ENCODE measurements at places on chromosomes 5 and 9. TPM values are rescaled to one million over a fixed set of nuclear protein-coding genes. Genes with fewer than 3 reads are reported as not detected.

Gene MYMK
- total RNA-seq, result not detected

Gene FCN2
- not detected for total RNA-seq

Gene MEF2C
- 42.0 TPM for total RNA-seq

Gene SPRY4
- total RNA-seq, result 42.7 TPM

Gene KCTD16
- 2.5 TPM for total RNA-seq

DNA sequence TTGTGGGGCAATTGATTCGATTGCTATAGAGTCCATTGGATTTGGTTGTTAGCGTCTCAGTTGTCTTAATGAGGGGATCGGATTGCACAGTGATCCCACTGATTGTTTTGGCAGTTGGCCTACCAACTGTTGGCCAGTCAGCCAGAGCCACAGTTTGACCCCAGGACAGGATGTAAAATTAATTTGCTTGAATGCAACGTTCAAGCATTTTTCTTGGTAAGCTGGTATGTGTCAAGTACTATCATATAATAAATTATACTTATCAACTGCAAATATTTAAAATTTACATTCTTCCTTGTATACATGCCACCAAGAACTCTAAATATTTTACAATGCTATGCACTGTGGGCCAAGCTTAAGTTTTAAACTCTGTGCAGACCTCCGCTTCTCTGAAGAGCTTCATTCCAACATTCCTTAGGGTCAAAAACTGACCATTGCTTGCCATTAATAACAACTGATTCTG lies 80.4 kb upstream of the OSMR start:
- H3K36me3 ChIP-seq, result no peaks in the 10 kb centered on the region
- no peaks in the 10 kb centered on the region for H3K27me3 ChIP-seq
- DNase-seq, result no peak
- H3K4me1 ChIP-seq, result no peaks in the 10 kb centered on the region

GRCh38 chr9:108196332-108197007 lies 659.3 kb downstream of the ACTL7B start:
- no peaks in the 10 kb centered on the region for H3K36me3 ChIP-seq
- H3K27ac ChIP-seq, result no peak overlapping the region
- no peaks in the 10 kb centered on the region for H3K4me1 ChIP-seq
- no peak for DNase-seq
- no peaks in the 10 kb centered on the region for H3K27me3 ChIP-seq

DNA sequence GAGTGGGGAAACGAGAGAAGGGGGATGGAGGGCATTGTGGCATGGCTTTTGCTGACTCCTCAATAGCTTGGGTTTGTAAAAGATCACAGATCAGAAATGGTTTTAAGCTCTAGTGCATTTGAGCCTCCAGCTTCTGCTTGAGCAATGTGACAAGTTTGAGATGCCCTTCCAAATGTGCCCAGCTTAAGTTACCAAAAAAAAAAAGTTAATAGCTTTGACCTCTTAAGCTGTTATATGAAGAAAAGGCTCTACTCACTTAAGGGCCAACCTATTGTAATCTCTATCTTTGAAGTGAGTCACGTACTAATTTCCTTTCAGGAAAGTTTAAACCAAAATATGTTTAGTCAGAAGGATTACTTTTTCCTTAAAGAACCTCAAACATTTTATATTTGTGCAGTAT lies 428.8 kb upstream of the ACTBL2 start:
- H3K4me1 ChIP-seq, result no peaks in the 10 kb centered on the region
- H3K27me3 ChIP-seq, result no peaks in the 10 kb centered on the region
- no peaks in the 10 kb centered on the region for H3K36me3 ChIP-seq
- no peak overlapping the region for H3K27ac ChIP-seq
- no peak overlapping the region for H3K4me3 ChIP-seq

- no peak for DNase-seq
- H3K4me3 ChIP-seq, result no peak overlapping the region
- H3K27ac ChIP-seq, result no peak overlapping the region
- no peaks in the 10 kb centered on the region for H3K27me3 ChIP-seq
- H3K4me1 ChIP-seq, result no peaks in the 10 kb centered on the region
Measured at GRCh38 chr5:96081276-96081858, 119.7 kb upstream of the ELL2 start.

DNA sequence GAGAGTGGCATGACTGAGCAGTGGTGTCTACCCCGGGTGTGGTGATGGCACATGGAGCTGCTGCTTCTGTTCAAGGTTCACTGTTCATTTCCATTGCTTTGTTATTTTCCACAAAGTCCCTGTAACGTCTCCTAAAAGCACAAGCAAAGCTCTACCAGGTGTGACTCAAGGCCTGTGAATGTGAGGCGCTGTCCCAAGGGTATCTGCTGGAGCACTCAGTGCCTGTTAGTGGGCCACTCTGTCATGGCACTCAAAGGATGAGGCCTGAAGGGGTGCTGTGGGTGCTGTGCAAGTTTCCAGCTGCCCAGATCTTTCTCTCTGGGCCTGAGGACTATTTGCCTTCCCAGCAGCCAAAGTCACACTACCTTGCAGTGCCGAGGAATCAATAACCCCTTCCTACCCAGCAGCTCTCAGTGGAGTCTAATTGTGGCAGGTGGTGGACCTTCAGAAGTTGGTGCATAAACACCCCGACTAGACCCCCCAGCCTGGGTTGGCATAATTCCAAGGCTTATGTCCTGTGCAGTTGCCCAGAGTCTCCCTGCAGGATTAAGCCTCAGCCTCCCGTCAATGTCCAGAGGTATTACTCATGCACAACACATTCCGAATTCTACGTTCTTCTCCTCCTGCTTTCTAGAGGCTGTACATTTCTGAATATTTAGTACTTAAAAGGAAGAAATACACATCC lies 17.4 kb upstream of the PTCH1 start:
- no peaks in the 10 kb centered on the region for H3K4me1 ChIP-seq
- H3K36me3 ChIP-seq, result no peaks in the 10 kb centered on the region
- no peak overlapping the region for H3K4me3 ChIP-seq
- no peak for DNase-seq
- no peak overlapping the region for H3K27ac ChIP-seq

DNA sequence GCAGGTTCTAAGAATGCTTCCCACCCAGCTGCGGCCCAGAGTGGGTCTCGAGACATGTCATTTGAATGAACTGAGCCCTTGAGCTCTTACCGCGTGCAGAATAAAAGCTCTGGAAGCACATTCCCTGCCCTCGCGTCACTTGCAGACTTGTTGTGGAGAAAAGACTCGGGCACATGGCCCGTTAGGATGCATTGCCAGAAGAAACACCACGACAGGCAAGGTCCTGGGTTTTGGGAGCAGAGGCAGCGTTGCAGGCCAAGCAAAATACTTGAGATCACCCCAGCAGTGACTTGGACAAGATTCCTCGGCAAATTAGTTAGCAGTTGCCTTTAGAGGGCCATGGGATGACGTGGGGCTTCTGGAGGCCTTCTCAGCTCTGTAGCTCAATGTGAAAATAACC lies 170.8 kb upstream of the MSX2 start:
- H3K4me1 ChIP-seq, result no peaks in the 10 kb centered on the region
- DNase-seq, result no peak
- H3K27me3 ChIP-seq, result no peaks in the 10 kb centered on the region
- no peak overlapping the region for H3K27ac ChIP-seq

- H3K36me3 ChIP-seq, result peaks cover 69% of the 10 kb centered on the region
- no peaks in the 10 kb centered on the region for H3K4me1 ChIP-seq
- no peak overlapping the region for H3K27ac ChIP-seq
- DNase-seq, result no peak
Measured at GRCh38 chr5:112869948-112870347, 8.9 kb downstream of the SRP19 start.

DNA sequence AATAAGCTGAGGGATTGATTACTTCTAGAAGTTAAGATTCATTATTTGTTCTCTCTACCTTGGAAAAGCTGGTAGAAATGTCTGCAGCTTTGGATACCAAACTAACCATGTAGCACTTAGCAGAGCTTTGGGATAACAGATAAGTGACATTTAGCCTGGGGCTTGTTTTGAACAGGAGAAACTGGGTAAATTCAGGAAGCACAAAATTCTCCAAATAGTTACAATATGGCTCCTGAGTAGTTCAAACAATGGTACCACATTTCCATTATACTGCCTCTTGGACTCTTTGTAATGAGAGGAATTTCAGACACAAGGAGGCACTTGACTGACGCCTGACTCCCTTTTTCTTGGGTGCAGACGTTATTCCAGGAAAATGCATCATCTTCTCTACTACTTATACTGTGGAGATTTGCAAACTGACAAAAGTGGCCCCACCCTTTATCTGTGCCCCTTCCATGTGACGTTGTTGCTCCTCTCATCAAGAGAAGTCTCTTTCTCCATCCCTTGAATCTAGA lies 22.5 kb downstream of the PRUNE2 start:
- no peaks in the 10 kb centered on the region for H3K4me1 ChIP-seq
- H3K36me3 ChIP-seq, result no peaks in the 10 kb centered on the region

DNA sequence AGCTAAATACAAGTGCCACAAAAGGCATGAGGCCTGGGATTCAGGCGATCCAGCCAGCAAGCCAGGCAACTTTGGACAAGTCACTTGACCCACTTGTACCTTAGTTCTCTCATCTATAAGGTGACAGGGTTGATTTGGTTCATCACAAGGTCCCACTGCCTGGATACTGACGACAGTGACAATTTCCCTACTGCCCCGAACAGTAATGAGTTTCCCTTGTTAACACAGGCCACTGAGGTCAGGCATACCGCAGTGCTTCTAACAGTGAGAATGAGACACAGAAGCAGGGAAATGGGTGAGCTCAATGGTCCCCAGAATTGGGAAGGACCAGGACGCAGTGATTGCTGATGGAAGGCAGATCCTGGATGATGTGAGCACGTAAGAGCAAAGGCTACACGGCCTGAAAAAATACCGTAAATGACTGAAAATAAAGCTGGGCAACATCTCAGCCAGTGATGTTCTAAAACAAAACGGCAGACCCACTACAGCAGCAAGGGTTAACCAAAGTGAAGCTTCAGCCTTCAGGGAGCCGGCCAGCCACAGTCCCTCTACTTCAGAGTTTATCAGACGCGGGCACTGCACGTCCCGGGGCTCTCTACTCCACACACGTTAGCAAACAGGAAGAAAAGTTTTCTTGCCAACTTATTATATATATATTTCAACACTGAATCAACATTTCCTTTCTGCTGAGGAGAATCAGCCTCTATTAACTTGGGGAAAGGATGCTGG lies 846 bp downstream of the MGAT1 start:
- peaks cover 91% of the 10 kb centered on the region for H3K4me1 ChIP-seq
- H3K27me3 ChIP-seq, result no peaks in the 10 kb centered on the region
- H3K36me3 ChIP-seq, result peaks cover 33% of the 10 kb centered on the region
- peak overlapping the region; percentile 99 for H3K4me3 ChIP-seq

- H3K27ac ChIP-seq, result no peak overlapping the region
- DNase-seq, result no peak
- H3K27me3 ChIP-seq, result no peaks in the 10 kb centered on the region
- H3K4me1 ChIP-seq, result no peaks in the 10 kb centered on the region
- no peak overlapping the region for H3K4me3 ChIP-seq
Measured at GRCh38 chr5:118486647-118487225, 501.6 kb downstream of the DTWD2 start.

- DNase-seq, result no peak
- H3K4me1 ChIP-seq, result peaks cover 29% of the 10 kb centered on the region
- H3K27me3 ChIP-seq, result no peaks in the 10 kb centered on the region
- H3K36me3 ChIP-seq, result no peaks in the 10 kb centered on the region
- H3K4me3 ChIP-seq, result no peak overlapping the region
- peak overlapping the region; percentile 46 for H3K27ac ChIP-seq
Measured at GRCh38 chr5:61264273-61264661, 67.8 kb upstream of the ZSWIM6 start.

DNA sequence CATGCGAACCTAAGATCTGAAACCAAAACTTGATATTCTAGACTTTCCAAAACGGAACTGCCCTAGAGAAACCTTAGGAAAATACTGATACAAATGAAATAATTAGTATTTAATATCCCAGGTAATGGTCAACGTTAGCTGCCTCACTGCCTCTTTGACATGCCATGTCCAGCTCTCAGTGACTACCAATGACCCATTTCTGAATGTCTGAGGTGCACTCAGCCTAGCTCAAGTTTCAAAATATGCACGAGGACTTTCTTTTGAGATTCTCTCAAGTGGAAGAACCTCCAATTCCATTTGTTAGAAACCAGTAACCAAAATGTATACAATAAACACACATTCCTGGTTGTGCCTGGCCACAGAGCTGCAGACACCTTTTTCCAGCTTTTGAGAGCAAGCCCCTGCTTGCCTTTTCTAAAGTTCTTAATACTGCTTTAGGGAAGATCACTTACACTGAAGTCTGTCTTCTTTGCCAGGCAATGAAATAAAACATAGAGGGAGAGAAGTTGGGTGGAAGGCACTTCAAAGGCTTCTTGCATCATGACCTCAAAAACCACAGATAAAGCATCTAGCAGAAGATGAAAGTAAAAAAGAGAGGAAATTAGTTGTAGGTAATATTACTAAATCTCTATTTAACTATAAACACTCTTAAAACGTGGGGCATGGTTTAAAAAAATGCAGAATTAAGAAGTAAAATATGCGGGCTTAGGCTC lies 87.9 kb downstream of the MRPS27 start:
- H3K4me1 ChIP-seq, result peaks cover 6% of the 10 kb centered on the region
- H3K27ac ChIP-seq, result no peak overlapping the region
- DNase-seq, result no peak
- no peaks in the 10 kb centered on the region for H3K27me3 ChIP-seq

DNA sequence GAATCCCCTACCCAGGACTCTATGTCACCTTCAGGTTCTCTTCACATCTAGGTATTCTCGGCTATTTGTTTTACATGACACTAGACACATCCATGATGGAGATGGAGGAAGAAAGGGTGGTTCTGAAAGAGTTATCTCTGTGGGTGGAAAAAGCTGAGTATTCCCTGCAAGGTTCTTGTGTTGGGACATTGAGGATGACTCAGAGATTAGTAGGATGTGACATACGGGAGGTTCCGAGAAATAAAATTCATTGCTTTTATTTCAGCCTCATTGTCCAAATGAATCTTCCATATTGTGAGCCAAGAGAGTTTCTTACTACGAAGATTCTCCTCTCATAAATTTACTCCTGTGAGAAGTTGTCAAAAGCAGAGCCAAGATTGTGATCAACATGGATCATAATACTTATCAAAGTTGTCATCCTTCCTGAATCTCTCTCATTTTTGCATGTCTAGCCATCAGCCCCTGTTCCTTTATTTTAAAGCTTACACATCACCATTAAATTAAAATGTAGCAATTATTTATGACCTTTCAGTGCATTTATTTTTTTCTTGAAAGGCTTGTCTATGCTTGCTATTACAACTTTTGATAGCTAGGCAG lies 370.0 kb downstream of the PSAT1 start:
- H3K27me3 ChIP-seq, result no peaks in the 10 kb centered on the region
- no peaks in the 10 kb centered on the region for H3K36me3 ChIP-seq
- no peak for DNase-seq
- no peak overlapping the region for H3K27ac ChIP-seq
- no peaks in the 10 kb centered on the region for H3K4me1 ChIP-seq
- H3K4me3 ChIP-seq, result no peak overlapping the region

GRCh38 chr5:41368158-41368557 lies 142.2 kb downstream of the PLCXD3 start:
- no peaks in the 10 kb centered on the region for H3K36me3 ChIP-seq
- DNase-seq, result no peak
- H3K4me1 ChIP-seq, result no peaks in the 10 kb centered on the region
- H3K27ac ChIP-seq, result no peak overlapping the region
- no peaks in the 10 kb centered on the region for H3K27me3 ChIP-seq

GRCh38 chr5:27220752-27221151 lies 182.4 kb upstream of the CDH9 start:
- no peaks in the 10 kb centered on the region for H3K36me3 ChIP-seq
- H3K27ac ChIP-seq, result no peak overlapping the region
- no peak overlapping the region for H3K4me3 ChIP-seq
- H3K27me3 ChIP-seq, result no peaks in the 10 kb centered on the region
- DNase-seq, result no peak

- no peak overlapping the region for H3K4me3 ChIP-seq
- DNase-seq, result no peak
- H3K27me3 ChIP-seq, result no peaks in the 10 kb centered on the region
- H3K4me1 ChIP-seq, result no peaks in the 10 kb centered on the region
Measured at GRCh38 chr9:68933434-68934328, 80.2 kb downstream of the PRKACG start.

Measured in lower lobe of right lung (tissue), 2 donors.